ENCODE measurements at places on chromosomes 2 and 18.

DNA sequence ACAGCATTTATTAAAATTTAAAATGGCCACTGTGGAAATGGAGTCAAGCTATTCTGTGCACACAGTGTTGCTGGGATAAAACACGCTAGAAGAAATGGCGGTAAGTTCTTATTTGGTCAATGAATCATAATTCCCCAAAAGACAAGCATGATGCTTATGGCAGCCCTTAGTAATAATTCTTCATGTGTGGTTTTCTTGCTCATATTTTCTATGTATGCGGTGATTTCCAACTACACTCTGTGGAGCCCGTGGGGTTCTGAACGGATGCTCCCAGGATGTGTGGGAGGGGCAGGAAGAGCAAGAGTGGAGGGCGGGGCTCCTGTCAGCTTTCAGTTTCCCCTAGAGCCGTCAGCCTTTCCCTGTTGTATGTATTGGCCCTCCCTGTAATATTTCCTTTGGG lies 91.7 kb upstream of the RMDN2 start:
- DNase-seq = no peak

GRCh38 chr2:221123396-221123795 lies 448.7 kb downstream of the EPHA4 start:
- no peak for DNase-seq

GRCh38 chr2:43149482-43150107 lies 76.8 kb downstream of the ZFP36L2 start:
- no peak for DNase-seq

DNA sequence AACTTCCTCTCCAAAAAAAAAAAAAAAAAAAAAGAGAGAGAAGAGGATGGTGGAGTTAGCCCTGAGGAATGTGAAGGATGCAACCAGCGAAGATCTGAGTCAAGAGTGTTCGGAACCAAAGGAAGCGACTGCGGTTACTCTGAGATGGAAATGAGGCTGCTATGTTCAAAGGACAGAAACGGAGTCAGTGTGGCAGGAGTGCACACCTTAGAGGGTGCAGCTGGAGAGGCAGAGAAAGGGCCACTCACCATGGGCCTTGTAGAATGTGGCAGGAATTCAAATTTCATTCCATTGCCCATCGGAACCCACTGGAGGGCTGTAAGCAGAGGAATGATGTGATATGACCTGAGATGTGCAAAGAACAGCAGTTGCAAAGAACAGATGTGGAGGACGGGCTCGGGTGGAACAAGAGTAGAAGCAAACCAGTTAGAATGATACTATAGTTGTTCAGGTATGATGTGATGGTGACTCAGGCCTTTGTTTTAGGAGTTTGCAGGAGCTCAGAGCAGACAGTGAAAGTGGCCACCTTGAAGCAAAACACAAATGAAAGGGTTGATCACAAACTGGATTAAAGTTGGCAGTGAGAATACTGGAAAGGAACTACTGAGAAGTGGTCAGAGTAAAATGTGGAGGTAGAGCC lies 22.6 kb downstream of the ITGA6 start:
- no peak for DNase-seq

GRCh38 chr2:62603154-62603712 lies 97.2 kb upstream of the TMEM17 start:
- DNase-seq = no peak

GRCh38 chr18:45962866-45963265 lies 4.3 kb downstream of the EPG5 start:
- peak; percentile 58 for DNase-seq

DNA sequence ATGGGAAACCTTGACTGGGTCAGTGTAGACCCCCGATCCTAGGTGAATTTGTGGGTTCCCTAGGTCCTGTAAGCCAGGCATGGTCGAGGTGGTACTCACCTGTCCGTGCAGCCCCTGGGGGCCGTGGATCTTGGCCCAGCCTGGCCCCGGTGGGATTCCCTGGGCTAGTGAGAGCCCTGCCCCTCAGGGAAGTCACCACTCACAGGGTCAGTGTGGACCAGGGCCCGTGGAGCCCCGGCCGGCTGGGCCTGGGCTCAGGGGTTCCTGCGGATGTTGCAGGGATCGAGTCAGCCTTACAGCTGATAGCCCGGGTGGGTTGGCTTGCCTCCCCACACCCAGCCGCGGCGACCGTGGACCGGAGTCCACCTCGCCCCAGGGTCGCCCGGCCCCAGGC lies 528 bp downstream of the ATG9A start:
- no peak for DNase-seq

GRCh38 chr2:222611684-222612083 lies 44.2 kb downstream of the FARSB start:
- DNase-seq = no peak

GRCh38 chr2:16507655-16508489 lies 157.8 kb downstream of the CYRIA start:
- no peak for DNase-seq

GRCh38 chr2:72895759-72896281 lies 8.6 kb downstream of the SPR start:
- peak; percentile 44 for DNase-seq

GRCh38 chr2:231277962-231278361 lies 79.5 kb downstream of the ARMC9 start:
- no peak for DNase-seq

- no peak for DNase-seq
Observed at GRCh38 chr2:128797937-128798336, 479.3 kb upstream of the HS6ST1 start.
